ENCODE measurements at places on chromosomes 7 and 10. TPM values are rescaled to one million over a fixed set of nuclear protein-coding genes. Genes with fewer than 3 reads are reported as not detected.

Gene LRRC18
- total RNA-seq, result not detected

Gene OR2A42
- 0.07 TPM for total RNA-seq

Gene MACC1
- total RNA-seq, result not detected

Gene FFAR4
- not detected for total RNA-seq

Gene WNT8B
- total RNA-seq, result 0.20 TPM

Gene CARD11
- 143 TPM for total RNA-seq

Gene CYP2C8
- total RNA-seq, result 0.22 TPM

Gene CCDC172
- not detected for total RNA-seq

Gene WDFY4
- total RNA-seq, result 0.29 TPM

Gene STYXL1
- total RNA-seq, result 34.1 TPM

Gene HOXA11
- total RNA-seq, result not detected

Gene AQP1
- total RNA-seq, result 0.34 TPM

Gene CYP3A5
- total RNA-seq, result not detected

Gene LRRN3
- total RNA-seq, result 127 TPM

Gene CALML5
- not detected for total RNA-seq

Gene FOXK1
- 39.5 TPM for total RNA-seq

Gene ATP6V1F
- 127 TPM for total RNA-seq

Gene RARRES2
- not detected for total RNA-seq

Gene AZGP1
- total RNA-seq, result not detected

Gene TMEM184A
- total RNA-seq, result not detected

Gene OPALIN
- not detected for total RNA-seq

Gene PRR15
- total RNA-seq, result not detected

Gene NPSR1
- total RNA-seq, result not detected

Gene HMX2
- total RNA-seq, result not detected

Gene RAMP3
- total RNA-seq, result not detected

Gene TIMM23
- total RNA-seq, result 62.2 TPM

Gene C10orf62
- total RNA-seq, result not detected

Gene ITIH2
- not detected for total RNA-seq

Gene SEMA3E
- not detected for total RNA-seq

Gene PLCE1
- total RNA-seq, result 0.05 TPM

Gene OPN1SW
- total RNA-seq, result not detected

Gene ACTL6B
- total RNA-seq, result not detected

Gene LRRC61
- 41.6 TPM for total RNA-seq

Gene NUTM2E
- not detected for total RNA-seq

Gene PTPRN2
- 2.5 TPM for total RNA-seq

Gene LHPP
- total RNA-seq, result 16.8 TPM

Gene NKX2-3
- not detected for total RNA-seq

Gene FAM200A
- total RNA-seq, result 4.5 TPM

Gene PUS7
- 15.1 TPM for total RNA-seq

Gene IL6
- 1.2 TPM for total RNA-seq

Gene VWDE
- total RNA-seq, result 4.4 TPM

Gene SPDYE2
- not detected for total RNA-seq

Gene GBX1
- not detected for total RNA-seq

Gene IRF5
- total RNA-seq, result 9.8 TPM

Gene TEX47
- not detected for total RNA-seq

Gene DMBT1
- total RNA-seq, result not detected

Gene LBX1
- not detected for total RNA-seq

Gene BICC1
- total RNA-seq, result not detected

All from T-helper 1 cell treated with Interleukin-12 subunit alpha and Interleukin-12 subunit beta and Interleukin-4 antibody, amounts not matched to agents 30 ng/mL and 1 ng/mL, for 36 hours (primary cell).